Stimulated activated CD4-positive, alpha-beta T cell treated with anti-CD3 and anti-CD28 coated beads, TNF-alpha, amount 100 ng/mL, for 1 hour (primary cell): ENCODE measurements at places on chromosomes 16 and 17.

- no peak for DNase-seq
Observed at GRCh38 chr16:55640701-55641327, 15.0 kb upstream of the SLC6A2 start.

DNA sequence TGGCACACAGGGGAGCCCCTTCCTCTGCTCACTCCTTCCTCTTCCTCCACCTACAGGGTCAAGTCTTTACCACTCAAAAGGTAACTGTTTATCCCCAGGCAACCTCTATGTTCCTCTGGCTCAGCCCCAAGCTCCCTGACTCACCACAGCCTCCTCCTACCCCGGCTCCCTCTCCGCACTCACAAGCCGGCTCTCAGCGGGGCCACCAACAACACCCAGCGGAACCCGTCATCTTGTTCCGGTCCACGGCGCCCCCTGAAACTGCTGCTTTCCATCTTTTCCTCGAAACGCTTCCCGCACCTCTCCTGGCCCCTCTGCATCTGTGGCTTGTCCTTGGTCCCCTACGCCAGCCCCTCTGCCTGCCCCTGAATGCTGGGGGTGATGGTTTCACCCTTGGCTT is 58.4 kb downstream of the NXN start:
- DNase-seq, result no peak

DNA sequence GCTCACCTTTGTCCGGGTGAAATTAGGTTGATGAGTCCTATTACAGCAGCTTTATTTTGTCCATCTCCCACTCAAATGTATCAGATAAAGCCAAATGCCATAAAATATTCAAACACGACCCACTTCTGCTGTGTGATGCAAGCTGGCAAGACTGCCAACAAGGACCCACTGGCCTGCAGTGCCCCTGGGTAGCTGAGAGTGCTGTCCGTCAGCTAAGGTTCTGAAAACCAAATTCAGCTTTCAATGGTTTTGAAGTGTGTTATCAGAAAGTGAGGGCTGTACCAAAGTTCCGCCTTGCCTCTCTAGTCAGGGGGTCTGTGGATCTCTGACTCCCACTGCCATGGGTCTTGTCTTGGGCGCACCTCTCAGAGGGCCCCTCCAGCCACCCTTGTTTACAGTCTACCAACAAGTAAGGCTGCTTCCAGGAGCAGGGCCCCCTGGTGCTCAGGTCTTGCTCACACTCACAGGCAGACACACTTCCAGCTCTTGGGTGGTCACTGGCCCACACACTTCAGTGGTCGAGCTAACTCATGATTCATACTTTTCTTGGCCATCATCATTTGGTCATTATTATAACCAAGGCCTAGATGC is 10.5 kb upstream of the CCDC182 start:
- DNase-seq, result no peak

GRCh38 chr16:49620869-49621240 is 235.1 kb downstream of the ZNF423 start:
- DNase-seq, result no peak

DNA sequence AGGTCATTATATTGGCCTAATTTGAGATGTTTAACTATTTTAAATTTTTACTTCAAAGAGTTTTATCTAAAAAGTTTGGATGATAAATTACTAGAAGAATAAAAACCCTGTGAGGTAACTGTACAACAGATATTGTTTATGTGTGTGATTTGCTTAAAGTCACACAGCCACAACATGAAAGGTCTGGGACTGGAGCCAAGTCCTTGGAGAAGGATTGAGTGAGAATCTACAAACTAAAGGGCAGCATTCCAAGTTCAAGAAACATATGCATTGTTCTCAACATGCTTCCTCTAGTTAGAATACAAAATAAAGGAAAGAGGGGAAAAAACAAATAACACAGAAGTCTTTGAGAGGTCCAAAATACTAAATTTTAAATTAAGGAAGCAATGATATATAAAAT is 131.5 kb upstream of the MON1B start:
- DNase-seq, result no peak

- no peak for DNase-seq
Observed at GRCh38 chr17:63477480-63478440, 899 bp downstream of the ACE start.

GRCh38 chr17:76659928-76660655 is 16.5 kb upstream of the ST6GALNAC1 start:
- DNase-seq, result no peak

DNA sequence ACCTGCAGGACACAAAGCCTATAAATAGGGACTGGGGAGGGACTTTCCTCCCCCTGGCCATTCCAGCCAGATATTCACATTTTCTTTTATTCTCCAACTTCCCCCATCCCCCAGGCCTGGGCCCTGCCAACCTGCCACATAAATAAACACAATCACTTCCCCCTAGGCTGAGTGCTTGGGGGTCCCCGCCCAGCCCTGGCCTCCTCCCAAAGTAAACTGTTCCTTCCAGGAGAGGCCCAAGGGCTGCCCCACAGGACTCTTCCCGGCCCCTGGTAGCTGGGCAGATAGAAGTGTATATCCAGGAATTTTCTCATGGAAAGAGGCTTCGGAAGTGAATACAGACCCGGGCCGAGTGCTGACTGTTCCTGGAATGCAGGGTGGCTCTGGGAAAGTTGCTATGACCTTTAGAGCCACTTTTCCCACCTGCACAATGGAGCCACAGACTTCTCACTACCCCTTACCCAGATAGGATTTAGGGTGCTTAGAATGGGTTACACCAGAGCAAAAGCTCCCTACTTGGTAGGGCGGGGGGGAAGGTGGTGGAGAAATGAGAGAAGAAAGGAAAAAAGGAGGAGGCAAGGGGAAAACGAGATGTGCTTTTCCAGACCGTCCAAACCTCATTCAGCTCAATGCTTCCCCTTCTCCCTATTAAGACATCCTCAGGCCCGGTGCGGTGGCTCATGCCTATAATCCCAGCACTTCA is 8.5 kb downstream of the CSF3 start:
- no peak for DNase-seq

- DNase-seq, result no peak
Observed at GRCh38 chr16:74521691-74522090, 85.2 kb downstream of the GLG1 start.
